ENCODE measurements at places on chromosomes 7 and 10. TPM values are rescaled to one million over a fixed set of nuclear protein-coding genes. Genes with fewer than 3 reads are reported as not detected.

CHST15 gene
- total RNA-seq = 26.1 TPM

OR9A2 gene
- total RNA-seq = not detected

GFRA1 gene
- total RNA-seq = 73.3 TPM

GNAT3 gene
- total RNA-seq = not detected

PLEKHS1 gene
- total RNA-seq = not detected

ST8SIA6 gene
- 0.24 TPM for total RNA-seq

STAG3 gene
- 1.2 TPM for total RNA-seq

PNLIPRP1 gene
- total RNA-seq = not detected

DGKB gene
- total RNA-seq = 0.60 TPM

KEL gene
- 0.79 TPM for total RNA-seq

PRRT4 gene
- total RNA-seq = 0.46 TPM

RAPGEF5 gene
- total RNA-seq = 0.53 TPM

NAT16 gene
- total RNA-seq = not detected

ENKUR gene
- total RNA-seq = 3.2 TPM

UCMA gene
- total RNA-seq = not detected

JCAD gene
- total RNA-seq = 19.4 TPM

TMEM176A gene
- not detected for total RNA-seq

MRLN gene
- not detected for total RNA-seq

SSC4D gene
- total RNA-seq = 1.2 TPM

NUP42 gene
- 25.6 TPM for total RNA-seq

LRRD1 gene
- total RNA-seq = not detected

AMZ1 gene
- total RNA-seq = 9.6 TPM

All from chondrocyte (in vitro differentiated cells).